ENCODE measurements at places on chromosomes 3 and 15.

GRCh38 chr3:114294940-114295480 is 1.2 kb downstream of the TIGIT start:
- DNase-seq, result no peak

DNA sequence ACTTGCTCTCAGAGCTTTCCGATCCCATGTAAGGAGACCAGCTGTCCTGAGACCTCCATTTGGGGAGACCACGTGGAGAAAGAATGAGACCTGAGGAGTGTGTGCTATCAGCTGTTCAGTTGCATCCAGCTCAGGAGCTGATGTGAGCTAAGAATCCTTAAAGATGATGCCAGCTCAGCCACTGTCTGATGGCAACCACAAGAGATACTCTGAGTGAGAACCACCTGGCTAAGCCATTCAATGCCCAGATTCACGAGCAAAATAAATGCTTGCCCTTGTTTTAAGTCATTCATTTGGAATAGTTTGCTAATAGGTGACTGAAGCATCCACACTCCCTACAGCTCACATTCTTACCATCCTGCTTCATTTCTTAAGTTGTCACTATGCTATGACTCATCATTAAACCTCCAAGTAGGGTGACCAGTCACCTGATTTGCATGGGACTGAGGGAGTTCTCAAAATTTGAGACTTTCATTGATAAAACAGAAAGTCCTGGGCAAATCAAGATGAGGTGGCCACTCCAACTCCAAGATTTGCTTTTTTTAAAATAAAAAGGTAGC is 56.4 kb downstream of the SPTSSB start:
- no peak for DNase-seq

DNA sequence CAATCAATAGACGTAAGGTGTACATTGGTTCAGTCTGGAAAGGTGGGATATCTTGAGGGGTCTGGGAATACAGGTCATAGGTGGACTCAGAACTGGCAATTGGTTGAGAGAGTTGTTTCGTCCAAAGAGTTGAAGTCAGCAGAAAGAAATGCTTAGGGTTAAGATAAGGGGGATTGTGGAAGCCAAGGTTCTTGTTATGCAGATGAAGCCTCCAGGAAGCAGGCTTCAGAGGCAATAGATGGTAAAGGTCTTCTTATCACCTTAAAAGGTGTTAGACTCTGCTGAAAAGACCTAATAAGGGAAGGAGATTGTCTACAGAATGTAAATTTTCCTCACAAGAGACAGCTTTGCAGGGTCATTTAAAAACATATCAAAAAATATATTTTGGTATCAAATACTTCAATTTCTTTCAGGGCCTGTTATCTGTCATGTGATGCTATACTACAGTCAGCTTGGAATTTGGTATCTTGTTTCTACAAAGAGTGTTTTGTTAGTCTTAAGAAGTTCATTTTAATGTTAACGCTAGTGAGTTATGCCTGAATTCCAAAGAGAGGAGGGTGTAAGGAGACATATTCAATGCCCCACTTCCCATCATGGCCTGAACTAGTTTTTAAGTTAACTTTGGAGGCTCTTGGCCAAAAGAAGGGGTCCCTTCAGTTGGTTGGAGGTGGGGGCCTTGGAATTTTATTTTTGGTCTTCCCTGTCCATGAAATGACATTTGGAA is 378.2 kb upstream of the ROBO2 start:
- DNase-seq, result no peak

DNA sequence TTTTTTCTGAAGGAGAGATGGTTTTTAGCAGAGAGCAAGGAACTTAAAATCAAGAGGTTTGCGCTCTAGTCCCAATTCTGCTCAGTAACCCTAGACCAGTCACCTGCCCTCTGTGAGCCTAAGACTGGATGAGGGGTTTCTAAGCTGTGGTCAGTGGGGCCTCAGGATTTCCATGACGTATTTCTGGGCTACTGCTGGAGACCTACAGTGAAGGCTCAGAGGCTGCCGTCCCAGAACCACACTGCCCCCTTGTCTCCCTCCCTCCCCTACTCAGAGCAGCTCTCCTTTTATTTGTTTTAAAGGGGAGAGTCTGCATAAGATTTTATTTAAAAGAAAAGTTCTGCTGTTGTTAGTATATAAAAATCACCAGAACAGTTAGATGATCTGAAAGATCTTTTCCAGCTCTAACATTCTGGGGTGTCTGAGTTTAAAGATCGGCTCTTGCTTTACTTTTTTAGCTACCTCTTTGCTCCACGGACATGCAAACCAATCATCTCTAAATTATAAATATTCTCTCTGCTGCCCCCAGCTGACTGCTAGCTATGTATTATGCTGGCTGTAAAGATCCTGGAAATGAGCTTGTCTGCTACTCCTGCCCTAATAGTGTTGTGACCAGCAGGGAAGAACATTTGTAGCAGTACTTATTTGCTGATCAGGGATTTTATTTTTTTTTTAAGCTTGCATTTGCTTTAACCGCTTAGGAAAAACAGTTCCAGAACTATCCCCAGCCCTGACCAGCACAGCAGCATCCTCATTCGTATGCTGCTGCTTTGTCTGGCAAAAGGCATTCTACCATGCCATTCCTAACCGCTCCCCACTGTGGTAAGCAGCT is 28.6 kb upstream of the NDUFB4 start:
- peak; percentile 8 for DNase-seq

GRCh38 chr3:45911511-45912226 is 25.3 kb downstream of the CCR9 start:
- DNase-seq, result no peak

- no peak for DNase-seq
Observed at GRCh38 chr3:11165476-11165875, 11.2 kb downstream of the HRH1 start.

DNA sequence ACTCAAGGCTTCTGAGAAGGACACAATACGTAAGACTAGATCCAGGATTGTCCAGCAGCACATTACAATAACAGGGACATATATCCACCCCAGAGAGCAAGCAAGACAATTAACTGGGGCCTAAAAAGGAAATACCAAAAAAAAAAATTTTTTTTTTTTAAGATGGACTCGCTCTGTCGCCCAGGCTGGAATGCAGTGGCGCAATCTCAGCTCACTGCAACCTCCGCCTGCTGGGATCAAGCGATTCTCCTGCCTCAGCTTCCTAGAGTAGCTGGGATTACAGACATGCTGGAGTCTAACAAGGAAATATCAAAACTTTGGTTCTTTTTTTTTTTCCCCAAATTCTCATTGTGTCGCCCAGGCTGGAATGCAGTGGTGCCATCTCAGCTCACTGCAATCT is 28.8 kb upstream of the IMPDH2 start:
- DNase-seq, result no peak

DNA sequence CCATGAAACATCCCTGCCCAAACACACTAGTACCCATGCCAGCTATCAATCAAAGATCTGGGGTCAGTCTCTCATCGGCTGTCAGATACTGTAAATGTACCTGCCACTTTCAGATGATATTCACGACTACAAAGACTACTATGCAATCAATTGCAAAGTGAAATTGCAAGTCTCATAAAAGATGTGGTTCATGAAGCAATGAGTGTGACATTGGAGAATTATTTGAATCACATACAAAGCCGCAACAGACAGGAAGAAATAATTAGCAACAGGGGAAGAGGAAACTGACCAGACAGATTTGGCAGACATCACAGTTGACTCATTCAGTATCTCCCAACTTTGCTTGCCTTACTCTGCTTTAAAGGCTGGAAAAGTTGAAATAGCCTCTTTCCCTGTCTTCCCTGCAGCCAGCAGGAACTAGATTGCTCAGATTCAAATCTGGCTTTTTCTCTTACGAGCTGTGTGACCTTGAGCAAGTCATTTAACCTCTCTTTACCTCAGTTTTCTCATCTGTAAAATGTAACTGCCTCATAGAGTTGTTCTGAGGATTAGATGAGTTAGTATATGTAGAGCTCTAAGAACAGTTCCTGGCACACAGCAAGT is 95.7 kb upstream of the C3orf80 start:
- DNase-seq, result no peak

GRCh38 chr3:23439080-23439479 is 236.0 kb downstream of the UBE2E2 start:
- DNase-seq, result no peak

- no peak for DNase-seq
Observed at GRCh38 chr3:169077394-169077906, 586.1 kb downstream of the MECOM start.

GRCh38 chr3:189737071-189737470 is 105.9 kb downstream of the TP63 start:
- no peak for DNase-seq

- no peak for DNase-seq
Observed at GRCh38 chr3:197302696-197303341, 4.4 kb upstream of the DLG1 start.

Data from NCI-H1694 (cell line).